ENCODE measurements at places on chromosomes 6 and 20.
A peak's percentile ranks its signal among the peaks of the same experiment; 100 is the strongest.

DNA sequence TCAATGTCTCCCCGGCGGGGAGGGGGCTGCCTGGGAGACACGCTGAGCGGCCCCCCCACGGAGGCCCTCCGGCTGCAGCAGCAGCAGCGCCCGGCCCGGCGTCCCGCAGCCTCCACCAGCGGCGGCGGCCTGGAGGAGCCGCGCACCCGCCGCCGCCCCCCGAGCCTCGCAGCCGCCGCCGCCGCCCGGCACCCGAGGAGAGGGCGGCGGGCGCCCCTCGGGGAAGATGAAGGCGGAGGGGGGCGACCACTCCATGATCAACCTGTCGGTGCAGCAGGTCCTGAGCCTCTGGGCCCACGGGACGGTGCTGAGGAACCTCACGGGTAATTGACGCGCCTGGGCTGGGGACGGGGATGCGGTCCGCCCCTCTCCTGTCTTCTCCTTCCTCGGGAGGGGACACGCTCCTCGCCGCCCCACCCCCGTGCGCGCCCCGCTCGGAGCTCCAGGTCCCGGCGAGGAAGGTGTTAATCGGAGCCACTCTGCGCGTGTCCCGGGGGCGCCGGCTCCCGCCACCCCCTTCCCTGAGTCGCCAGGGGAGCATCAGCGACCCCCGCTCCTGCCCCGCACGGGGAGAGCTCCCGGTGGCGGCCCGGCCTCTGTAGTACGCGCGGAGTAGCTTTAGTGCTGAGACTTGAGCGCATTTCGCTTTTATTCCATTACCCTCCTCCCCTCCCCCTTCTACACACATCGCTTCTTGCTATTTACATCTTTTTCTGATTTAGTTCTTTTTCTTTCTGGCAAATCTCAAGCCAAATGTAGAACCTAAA, 686 bp downstream of the TMEM170B start:
- no peak for DNase-seq

DNA sequence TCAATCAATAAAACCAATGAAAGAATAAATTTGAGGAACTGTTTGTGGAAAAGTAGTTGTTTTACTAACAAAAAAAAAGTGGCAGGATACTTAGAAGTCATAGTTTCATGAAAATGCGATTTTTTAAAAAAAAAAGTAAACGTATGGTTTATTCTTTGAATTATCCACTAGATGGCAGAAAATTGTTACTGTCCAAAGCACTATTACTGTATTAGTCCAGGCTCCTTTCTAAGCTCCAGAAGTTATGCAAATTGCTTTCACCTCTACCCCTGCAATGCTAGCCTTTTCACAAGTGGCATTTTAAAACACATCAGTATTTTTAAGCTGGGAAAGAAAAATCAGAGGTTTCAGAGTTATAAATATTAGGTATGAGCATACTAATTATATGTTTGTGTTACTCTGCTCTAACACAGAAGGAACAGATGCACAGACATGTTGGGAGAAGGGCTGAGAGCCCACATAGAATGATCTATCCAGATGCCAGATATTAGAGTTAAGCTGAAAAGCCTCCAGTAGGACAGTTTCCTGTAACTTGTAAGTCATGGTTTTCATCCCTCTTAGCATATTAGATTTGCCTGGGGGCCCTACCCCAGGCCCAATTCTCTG, 63.9 kb downstream of the FHL5 start:
- no peak for DNase-seq

DNA sequence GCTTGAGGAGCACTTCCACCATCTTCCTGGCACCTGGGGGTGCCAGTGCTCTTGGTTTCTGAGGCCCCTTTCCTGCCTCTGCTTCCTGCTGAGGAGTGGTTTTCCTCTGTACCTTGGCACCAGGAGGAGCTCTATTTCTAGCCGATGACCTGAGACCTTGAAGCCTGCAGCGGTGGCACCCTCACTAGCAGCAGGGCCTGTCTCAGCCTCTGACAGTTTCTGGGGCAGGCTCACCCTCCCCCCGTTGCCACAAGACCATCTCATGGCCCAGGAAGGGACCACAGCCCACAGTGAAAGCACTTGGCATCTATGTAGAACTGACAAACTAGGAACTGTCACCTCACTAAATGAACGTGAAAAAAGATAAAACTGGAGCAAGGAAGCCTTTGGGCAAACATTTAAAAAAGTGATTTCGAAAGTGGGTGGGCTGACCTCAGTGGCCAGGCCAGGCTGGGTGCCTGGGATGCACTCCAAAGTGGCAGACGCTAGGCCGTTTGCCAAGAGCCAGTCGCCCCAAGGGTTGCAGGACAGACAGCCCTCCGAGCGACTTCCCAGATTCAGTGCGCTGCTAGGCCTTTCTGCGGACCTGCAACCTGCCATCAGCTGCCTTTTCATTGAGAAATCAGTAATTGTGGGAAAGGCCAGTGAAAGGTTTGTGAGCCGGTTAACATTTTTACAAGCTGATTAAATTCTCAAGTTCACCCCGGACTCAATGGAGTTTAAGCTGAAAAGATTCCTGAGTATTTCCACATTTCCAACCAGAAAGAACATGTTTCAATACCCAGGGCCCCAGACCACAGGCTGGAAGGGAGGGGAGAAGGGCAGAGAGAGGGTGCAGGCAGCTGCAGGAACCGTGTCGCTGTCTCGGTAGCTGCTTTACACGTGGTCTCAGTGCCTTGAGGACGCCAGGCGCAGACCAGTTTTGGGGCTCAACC, 303.7 kb downstream of the ESR1 start:
- DNase-seq: no peak

GRCh38 chr6:6230286-6230685, 90.2 kb downstream of the F13A1 start:
- DNase-seq: no peak

DNA sequence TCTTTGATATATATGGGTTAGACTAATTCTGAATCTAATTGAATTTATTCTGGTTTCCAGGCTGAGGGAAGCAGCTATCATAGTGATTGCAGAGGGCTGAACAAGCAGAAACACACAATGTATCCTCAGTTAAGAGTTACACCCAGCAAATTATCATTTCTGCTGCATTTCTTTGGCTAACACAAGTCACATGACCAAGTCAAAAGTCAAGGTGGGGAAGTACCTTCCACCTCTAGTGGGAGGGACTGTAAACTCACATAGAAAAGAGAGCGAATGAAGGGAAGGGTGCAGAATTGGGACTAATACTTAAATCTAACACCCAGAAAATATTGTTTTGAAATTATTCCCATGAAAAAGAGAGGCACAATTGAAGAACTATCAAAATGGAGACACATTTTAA, 719.7 kb upstream of the MMS22L start:
- DNase-seq: no peak

GRCh38 chr6:85127696-85128243, 322.1 kb upstream of the NT5E start:
- no peak for DNase-seq

GRCh38 chr6:159493898-159494585, 199.0 kb downstream of the SOD2 start:
- DNase-seq: no peak

- peak; percentile 62 for DNase-seq
Observed at GRCh38 chr6:159098636-159099106, 53.9 kb upstream of the TAGAP start.

DNA sequence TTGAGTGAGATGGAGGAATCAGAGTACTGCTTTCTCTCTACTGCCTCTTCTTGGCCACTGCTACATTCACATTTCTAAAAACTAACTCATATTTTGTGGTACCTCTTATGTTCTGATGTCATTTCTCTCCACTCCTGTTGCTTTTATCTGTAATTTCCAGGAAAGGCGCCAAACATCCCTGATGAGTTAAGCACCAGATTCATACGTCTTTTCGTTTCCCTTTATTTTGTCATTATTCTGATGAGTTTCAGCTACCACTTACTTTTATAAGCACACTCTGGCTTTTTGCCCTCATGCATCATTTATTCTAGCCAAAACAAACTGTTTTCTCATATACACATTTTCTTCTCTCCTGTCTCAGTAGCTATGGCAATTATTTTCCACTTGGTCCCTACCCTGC, 680.0 kb downstream of the RNF144B start:
- no peak for DNase-seq

GRCh38 chr6:5723841-5724691, 282.7 kb downstream of the NRN1 start:
- no peak for DNase-seq

DNA sequence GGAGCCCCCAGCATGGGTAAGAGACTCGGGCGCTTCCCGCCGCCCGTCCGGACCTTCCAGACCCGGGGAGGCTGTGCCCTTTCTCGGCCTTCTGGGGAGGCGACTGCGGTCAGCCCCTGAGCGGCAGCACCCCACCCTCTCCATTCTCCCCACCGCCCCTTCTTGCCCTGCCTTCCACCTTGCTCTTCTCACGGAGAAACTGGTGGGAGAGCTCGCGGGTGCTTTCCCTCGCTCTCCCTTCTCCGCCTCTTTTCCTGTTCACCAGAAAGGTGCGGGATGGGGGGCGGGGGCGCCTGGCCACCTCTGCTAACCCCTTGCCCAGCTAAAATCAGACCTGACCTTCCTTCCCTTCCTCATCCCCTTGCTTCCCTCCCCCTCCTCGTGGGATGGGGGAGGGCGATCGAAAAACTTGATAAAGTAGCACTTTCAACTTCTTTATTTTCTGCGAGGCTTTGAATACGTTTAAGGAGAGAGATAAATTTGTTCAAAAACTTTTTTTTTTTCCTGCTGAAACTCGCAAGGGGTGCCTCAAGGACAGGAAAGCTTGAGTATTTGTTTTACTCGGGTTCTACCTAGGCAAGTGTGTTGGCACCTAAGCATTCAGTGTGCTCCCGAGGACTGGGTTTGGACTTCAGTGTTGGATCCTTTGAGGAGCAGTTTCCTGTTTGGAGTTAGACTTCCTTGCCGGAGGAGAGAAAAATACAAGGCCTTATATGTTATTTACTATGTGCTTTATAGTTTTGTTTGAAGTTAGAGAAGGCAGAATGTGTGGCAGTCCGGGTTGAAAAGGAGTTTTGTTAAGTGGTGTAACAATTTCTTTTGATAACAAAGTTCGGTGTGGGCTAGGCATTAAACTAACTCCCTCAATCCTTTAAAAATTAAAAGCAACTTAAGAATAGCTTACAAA, 897 bp downstream of the CD2AP start:
- no peak for DNase-seq

GRCh38 chr6:128731249-128732165, 151.4 kb upstream of the LAMA2 start:
- DNase-seq: no peak

DNA sequence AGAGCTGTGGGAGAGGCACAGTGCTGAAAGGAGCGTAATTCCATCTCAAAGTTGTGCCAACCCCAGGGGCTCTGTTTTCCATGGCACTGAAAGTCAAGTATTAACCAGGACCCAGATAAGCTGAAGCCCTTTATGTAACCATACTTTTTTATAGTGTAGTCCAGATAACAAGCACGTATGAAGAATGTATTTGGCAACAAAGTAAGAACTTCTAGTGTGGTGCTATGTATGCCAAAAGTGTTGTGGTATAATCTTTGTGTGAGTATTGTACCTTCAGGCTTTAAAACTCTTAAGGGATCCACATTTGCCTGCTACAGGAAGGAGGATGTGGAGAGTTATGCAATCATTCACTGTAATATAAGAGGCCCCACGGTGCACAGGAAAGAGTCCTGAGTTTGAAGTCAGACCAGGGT, 129.4 kb downstream of the IBTK start:
- no peak for DNase-seq

- no peak for DNase-seq
Observed at GRCh38 chr6:33777398-33778388, 11.2 kb downstream of the LEMD2 start.

DNA sequence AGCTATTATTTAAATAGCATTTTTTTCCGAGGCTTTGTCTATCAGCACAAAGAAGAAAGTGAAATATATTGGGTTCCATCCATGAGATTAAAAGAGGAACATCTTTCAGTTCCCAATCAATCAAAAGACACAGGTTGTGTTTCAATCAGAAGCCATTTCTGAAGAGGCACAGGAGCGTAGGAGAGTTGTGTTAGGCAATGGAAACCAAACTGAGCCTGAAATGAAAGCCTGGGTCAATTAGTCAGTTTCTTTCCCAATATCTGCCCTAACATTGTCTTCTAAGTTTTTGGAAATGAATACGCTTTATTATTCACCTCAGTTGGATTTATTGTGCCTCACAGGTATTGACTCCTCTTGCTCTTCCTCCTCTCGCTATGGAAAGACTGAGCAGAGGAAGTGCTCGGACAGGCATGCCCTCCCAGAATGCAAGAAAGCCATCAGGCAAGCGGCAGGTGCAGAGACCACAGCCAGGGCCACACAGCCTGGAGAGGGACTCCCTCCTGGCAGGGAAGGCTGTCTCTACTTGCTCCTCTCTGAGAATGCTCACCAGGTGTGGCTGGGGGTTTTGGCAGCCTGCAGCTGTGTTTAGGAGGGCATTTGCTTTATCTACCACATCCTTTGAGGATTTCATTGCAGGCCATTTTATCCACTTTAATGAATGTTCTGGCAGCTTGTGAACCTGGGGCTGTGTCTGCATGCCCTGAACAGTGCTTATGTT, 100.8 kb upstream of the NEDD9 start:
- no peak for DNase-seq

DNA sequence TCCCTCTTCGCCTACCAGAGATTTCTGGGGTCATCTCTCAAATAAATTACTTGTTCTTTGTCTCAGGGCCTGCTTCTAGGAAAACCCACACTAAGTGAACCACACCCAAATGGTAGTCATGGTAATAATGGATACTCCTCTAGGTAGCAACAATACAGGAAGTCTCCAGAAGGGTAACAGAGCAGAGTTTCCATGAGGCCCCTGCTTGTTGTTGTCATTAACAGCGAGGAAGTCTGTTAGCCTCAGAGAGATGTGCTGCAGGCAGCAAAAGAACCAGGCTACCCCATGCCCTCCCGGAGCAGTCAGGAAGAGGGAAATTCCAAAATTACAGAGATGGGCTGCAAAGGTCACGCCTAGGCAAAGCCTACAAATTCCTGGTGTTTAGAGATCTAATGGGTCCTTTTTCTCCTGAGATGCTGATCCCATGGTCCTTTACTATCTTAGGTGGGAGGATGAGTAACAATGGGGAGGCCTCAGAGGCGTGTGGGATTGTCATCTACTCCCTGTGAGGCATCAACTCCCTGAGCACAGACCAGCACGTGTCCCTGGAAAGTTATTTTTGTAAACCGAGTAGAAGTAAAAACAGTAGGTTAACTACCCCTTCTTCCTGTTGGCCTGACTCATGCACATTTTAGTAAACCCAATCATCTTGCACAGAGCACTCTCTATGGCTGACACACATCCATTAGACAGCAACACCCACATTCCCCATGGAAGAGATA, 10.1 kb downstream of the ISM1 start:
- peak; percentile 10 for DNase-seq

GRCh38 chr6:84078335-84078734, 44.8 kb downstream of the MRAP2 start:
- no peak for DNase-seq

- no peak for DNase-seq
Observed at GRCh38 chr6:165575158-165575549, 87.9 kb downstream of the PDE10A start.

GRCh38 chr6:17740559-17741220, 34.0 kb upstream of the NUP153 start:
- DNase-seq: no peak

GRCh38 chr20:31476643-31477215, 1.6 kb downstream of the REM1 start:
- no peak for DNase-seq

GRCh38 chr20:17587148-17587547, 17.3 kb downstream of the DSTN start:
- DNase-seq: no peak

All from stimulated activated CD4-positive, alpha-beta T cell treated with anti-CD3 and anti-CD28 coated beads, TNF-alpha, amount 100 ng/mL, for 24 hours (primary cell).